ENCODE measurements at places on chromosomes 7 and 10.

DNA sequence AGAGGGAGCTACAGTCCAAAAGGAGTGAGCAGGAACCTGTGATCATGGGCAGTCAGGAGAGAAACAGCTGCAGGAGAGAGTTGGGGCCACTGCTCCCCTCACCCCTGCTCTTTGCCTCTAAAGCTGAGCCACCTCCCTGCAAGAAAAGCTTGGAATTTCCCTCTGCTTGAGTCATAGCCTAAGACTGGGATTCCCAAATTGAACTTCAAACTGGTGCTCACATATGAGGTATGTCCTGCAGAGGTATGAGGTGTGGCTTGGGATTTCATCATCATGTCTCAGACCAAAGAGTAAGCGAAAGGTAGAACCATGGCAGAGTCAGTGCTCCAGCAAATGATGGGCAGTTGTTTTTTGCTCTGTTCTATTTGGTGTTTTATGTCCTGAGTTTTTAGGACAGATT is 237.1 kb upstream of the NRP1 start:
- DNase-seq: no peak

DNA sequence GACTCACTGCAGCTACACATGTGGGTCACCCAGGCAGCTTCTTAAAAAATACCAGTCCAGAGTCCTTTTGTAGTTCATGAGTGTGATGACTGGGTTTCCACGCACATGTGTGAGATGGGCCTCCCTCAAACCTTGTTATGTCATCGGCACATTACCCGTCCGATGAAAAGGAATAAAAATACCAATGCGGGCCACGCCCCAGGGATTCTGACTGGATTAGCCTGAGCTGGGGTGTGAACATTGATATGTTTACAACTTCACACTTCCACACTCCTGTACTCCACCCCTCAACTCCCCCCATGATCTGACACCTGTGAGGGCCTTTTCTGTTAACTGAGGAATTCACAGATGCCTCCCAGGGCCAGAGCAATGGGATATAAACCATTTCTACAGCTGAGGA is 6.2 kb downstream of the SLC29A3 start:
- DNase-seq: no peak

GRCh38 chr10:50316695-50317648 is 65.7 kb upstream of the ASAH2 start:
- no peak for DNase-seq

GRCh38 chr10:109866995-109867635 is 56.2 kb downstream of the XPNPEP1 start:
- no peak for DNase-seq

- DNase-seq: no peak
Observed at GRCh38 chr7:130084037-130084875, 13.9 kb downstream of the KLHDC10 start.

- no peak for DNase-seq
Observed at GRCh38 chr10:1316809-1317143, 260.6 kb downstream of the WDR37 start.
